ENCODE measurements at places on chromosomes 4 and X. TPM values are rescaled to one million over a fixed set of nuclear protein-coding genes. Genes with fewer than 3 reads are reported as not detected.

GRIA2 gene
- total RNA-seq: not detected

UGT2B10 gene
- total RNA-seq: not detected

TRIM61 gene
- total RNA-seq: 1.7 TPM

HSFX1 gene
- total RNA-seq: 0.61 TPM

UGT2B11 gene
- total RNA-seq: not detected

- no peak overlapping the region for H3K27ac ChIP-seq
- H3K4me3 ChIP-seq: no peak overlapping the region
- peaks cover 10% of the 10 kb centered on the region for H3K4me1 ChIP-seq
- H3K36me3 ChIP-seq: no peaks in the 10 kb centered on the region
- H3K27me3 ChIP-seq: no peaks in the 10 kb centered on the region
Measured at GRCh38 chr4:12852338-12853307, 631.5 kb downstream of the RAB28 start.

DNA sequence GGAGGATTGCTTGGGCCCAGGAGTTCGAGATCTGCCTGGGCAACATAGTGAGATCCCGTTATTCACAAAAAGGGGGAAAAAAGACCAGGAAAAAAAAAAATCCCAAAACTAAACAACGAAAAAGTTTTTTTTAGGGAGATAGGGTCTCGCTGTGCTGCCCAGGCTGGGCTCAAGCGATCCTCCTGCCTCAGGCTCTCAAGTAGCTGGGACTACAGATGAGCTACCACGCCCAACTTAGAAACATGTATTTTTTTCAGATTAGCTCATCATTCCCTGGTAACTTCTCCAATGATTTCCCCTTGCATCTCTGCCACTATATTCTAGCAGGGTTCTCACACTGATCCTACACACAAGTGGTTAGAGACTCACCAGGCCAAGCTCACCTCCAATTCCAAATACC lies 24.4 kb upstream of the IRAK1 start:
- peaks cover 29% of the 10 kb centered on the region for H3K36me3 ChIP-seq
- no peak overlapping the region for H3K27ac ChIP-seq
- H3K4me1 ChIP-seq: peaks cover 27% of the 10 kb centered on the region
- no peaks in the 10 kb centered on the region for H3K27me3 ChIP-seq
- no peak for DNase-seq
- H3K4me3 ChIP-seq: no peak overlapping the region

GRCh38 chr4:150983851-150984250 lies 31.2 kb downstream of the LRBA start:
- DNase-seq: no peak
- H3K36me3 ChIP-seq: peaks cover 30% of the 10 kb centered on the region
- peaks cover 34% of the 10 kb centered on the region for H3K4me1 ChIP-seq
- no peak overlapping the region for H3K4me3 ChIP-seq
- H3K27me3 ChIP-seq: no peaks in the 10 kb centered on the region
- H3K27ac ChIP-seq: no peak overlapping the region

GRCh38 chr4:177292171-177292570 lies 17.5 kb upstream of the NEIL3 start:
- H3K4me3 ChIP-seq: no peak overlapping the region
- no peaks in the 10 kb centered on the region for H3K4me1 ChIP-seq
- peaks cover 4% of the 10 kb centered on the region for H3K27me3 ChIP-seq
- DNase-seq: no peak
- H3K27ac ChIP-seq: no peak overlapping the region

DNA sequence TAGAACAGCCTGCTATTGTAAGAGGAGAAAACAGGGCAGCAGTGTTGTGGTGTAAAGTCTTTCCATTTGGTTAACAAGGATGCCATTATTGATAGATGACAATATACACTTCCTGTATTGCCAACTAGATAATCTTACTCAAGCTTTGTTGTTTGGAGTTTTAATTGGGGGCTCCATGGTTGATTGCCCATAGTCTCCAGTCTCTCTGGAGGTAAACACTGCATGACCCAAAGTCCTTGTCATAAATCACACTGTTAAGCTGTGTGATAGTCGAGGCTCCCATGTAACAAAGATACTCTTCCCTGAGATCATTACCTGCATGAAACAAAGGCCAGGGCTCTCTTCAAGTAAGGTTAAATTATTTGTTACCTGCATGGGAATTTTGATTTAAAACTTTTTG lies 394.6 kb downstream of the C4orf33 start:
- H3K27me3 ChIP-seq: no peaks in the 10 kb centered on the region
- H3K27ac ChIP-seq: no peak overlapping the region
- H3K4me1 ChIP-seq: no peaks in the 10 kb centered on the region
- H3K4me3 ChIP-seq: no peak overlapping the region
- no peaks in the 10 kb centered on the region for H3K36me3 ChIP-seq
- no peak for DNase-seq

- no peak for DNase-seq
- no peaks in the 10 kb centered on the region for H3K4me1 ChIP-seq
- no peaks in the 10 kb centered on the region for H3K36me3 ChIP-seq
- no peak overlapping the region for H3K4me3 ChIP-seq
Measured at GRCh38 chrX:31550158-31550557, 478.3 kb upstream of the FTHL17 start.

GRCh38 chr4:127829014-127829413 lies 46.9 kb downstream of the HSPA4L start:
- peaks cover 9% of the 10 kb centered on the region for H3K27me3 ChIP-seq
- no peaks in the 10 kb centered on the region for H3K4me1 ChIP-seq
- no peak for DNase-seq
- no peak overlapping the region for H3K27ac ChIP-seq

GRCh38 chr4:168541266-168541953 lies 44.6 kb downstream of the PALLD start:
- H3K27ac ChIP-seq: no peak overlapping the region
- H3K27me3 ChIP-seq: peaks cover 13% of the 10 kb centered on the region
- H3K36me3 ChIP-seq: no peaks in the 10 kb centered on the region
- DNase-seq: no peak
- no peak overlapping the region for H3K4me3 ChIP-seq

DNA sequence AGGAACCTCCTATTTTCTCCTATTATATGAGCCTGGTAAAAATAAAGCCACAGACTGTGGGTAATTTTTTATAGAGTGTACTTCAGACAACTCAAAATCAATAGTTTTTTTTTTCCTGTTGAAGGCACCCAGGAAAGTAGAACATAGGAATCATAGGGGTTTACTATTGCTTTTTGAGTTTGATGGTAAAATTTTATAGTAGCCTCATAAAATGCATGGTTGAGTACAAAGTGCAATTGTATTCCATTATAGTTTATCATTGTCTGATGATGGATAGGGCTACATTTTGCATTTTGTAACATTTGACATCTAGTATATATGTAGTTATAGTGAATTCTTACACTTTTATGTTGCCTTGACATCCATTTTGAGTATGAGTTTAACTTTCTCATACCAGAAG lies 455.0 kb downstream of the STIM2 start:
- no peak for DNase-seq
- H3K27me3 ChIP-seq: no peaks in the 10 kb centered on the region
- no peaks in the 10 kb centered on the region for H3K4me1 ChIP-seq
- no peak overlapping the region for H3K27ac ChIP-seq
- no peak overlapping the region for H3K4me3 ChIP-seq
- H3K36me3 ChIP-seq: no peaks in the 10 kb centered on the region

DNA sequence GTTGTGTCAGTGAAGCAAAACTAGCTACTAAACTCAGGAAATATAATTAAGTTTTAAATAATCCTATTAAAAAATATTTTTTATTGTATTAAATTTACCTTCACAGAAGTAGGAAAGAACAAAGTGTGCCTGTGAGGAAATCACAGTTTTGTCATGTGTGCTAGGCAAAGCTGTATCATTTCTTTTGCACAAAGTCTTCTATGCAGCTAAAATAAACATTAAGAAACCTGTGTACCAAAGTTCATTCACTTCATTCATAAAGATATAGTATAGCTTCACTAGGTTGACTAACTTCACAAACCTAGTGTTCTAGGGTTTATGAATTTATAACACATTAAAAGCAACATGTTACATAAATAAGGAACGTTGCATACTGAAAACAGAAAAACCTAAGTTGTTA lies 131.0 kb downstream of the PDS5A start:
- H3K4me1 ChIP-seq: no peaks in the 10 kb centered on the region
- H3K27me3 ChIP-seq: no peaks in the 10 kb centered on the region
- H3K27ac ChIP-seq: no peak overlapping the region
- no peak overlapping the region for H3K4me3 ChIP-seq
- H3K36me3 ChIP-seq: peaks cover 28% of the 10 kb centered on the region

DNA sequence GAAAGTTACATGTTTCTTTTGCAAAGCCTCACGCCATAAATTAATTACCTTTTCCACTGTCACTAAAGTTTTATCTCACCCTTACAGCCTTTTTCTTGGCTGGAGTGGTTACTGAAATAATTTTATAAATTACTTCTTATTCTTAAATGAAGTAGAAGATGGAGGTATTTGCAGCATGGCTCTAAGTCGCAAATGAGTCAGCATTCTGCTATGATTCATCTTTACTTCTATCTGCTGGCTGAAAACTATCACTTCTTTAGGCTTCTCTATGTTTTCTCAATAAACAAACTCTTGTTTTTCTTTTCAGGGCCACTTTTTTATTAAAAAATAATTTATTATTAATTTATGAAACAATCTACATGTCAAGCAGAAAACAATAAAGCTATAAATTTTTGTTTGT lies 210.2 kb upstream of the GYPA start:
- no peak overlapping the region for H3K27ac ChIP-seq
- H3K4me3 ChIP-seq: no peak overlapping the region
- no peak for DNase-seq
- no peaks in the 10 kb centered on the region for H3K36me3 ChIP-seq

GRCh38 chr4:123976285-123976684 lies 579.7 kb downstream of the SPRY1 start:
- no peaks in the 10 kb centered on the region for H3K27me3 ChIP-seq
- H3K4me3 ChIP-seq: no peak overlapping the region
- no peak overlapping the region for H3K27ac ChIP-seq
- H3K36me3 ChIP-seq: no peaks in the 10 kb centered on the region
- no peak for DNase-seq

All from activated CD8-positive, alpha-beta memory T cell treated with anti-CD3 and anti-CD28 coated beads, Interleukin-2, amount 10 ng/mL, durations not matched to agents 7 days and 5 days (primary cell).